ENCODE measurements at places on chromosomes 6 and 20.

DNA sequence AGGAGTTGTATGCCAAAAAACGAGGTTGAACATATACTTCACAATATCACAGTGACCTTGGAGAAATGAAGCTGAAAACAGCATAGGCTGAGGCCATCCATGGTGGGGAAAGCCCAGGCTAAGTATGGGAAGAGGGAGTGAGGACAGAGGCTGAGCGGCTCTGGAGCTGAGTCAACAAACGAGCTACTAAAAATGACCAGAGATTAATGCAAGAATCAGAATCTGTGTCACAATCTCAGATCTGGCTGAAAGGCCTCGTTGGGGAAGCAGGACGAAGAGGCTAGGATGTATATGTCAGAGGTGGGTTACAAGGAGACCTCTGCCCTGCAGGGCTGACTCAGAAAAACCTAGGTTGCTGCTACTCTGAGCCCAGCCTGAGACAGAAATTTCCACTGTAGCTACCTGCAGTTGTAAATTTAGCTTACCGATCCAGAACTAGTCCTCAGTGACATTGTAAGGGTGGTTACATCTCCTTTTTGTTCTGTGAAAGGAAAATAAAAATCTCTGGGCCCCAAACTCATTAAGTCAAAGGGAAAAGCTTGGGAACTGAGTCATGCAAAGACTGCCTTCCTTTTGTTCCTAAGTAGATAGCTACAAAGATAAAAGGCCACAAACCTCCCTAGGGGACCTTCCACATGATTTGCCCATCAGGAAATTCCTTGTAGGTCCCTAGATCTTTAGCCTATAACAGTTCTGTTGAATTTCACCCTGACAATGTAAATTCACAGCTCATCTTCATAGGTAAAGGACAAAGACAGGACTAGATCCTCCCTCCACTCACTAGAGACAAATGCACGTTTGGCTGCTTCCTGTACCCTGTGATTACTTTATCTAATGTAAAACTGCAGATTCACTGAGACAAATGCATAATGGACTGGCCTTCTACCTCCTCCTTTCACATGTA, 8.5 kb upstream of the TUBB2A start:
- peaks cover 3% of the 10 kb centered on the region for H3K27me3 ChIP-seq
- H3K4me1 ChIP-seq: peaks cover 54% of the 10 kb centered on the region
- no peaks in the 10 kb centered on the region for H3K36me3 ChIP-seq
- H3K4me3 ChIP-seq: peak overlapping the region; percentile 67

- H3K36me3 ChIP-seq: no peaks in the 10 kb centered on the region
- peaks cover 24% of the 10 kb centered on the region for H3K4me1 ChIP-seq
- H3K27me3 ChIP-seq: no peaks in the 10 kb centered on the region
- H3K27ac ChIP-seq: no peak overlapping the region
- DNase-seq: no peak
- H3K4me3 ChIP-seq: no peak overlapping the region
Measured at GRCh38 chr6:35587167-35587566, 74.5 kb upstream of the TULP1 start.

DNA sequence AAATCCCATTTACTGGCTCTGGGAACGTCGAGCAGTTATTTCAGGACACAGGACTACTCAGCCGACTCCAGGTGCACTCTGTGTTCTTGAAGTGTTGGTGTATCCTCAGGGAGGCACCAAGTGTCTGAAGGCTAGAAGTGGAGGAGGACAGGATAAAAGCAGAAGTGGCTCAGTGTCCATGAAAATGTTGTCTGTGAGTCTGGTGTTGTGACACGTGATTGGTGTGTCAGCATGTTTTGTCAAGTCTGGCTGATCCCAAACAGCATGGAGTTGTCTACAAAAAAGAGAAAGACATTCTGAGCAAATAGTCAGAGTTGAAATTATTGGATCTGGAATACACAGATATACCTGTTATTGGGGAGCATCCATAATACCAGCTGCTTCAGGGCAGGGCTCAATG, 30.3 kb downstream of the SCGN start:
- H3K27me3 ChIP-seq: no peaks in the 10 kb centered on the region
- H3K4me3 ChIP-seq: no peak overlapping the region
- H3K4me1 ChIP-seq: no peaks in the 10 kb centered on the region
- no peak overlapping the region for H3K27ac ChIP-seq

DNA sequence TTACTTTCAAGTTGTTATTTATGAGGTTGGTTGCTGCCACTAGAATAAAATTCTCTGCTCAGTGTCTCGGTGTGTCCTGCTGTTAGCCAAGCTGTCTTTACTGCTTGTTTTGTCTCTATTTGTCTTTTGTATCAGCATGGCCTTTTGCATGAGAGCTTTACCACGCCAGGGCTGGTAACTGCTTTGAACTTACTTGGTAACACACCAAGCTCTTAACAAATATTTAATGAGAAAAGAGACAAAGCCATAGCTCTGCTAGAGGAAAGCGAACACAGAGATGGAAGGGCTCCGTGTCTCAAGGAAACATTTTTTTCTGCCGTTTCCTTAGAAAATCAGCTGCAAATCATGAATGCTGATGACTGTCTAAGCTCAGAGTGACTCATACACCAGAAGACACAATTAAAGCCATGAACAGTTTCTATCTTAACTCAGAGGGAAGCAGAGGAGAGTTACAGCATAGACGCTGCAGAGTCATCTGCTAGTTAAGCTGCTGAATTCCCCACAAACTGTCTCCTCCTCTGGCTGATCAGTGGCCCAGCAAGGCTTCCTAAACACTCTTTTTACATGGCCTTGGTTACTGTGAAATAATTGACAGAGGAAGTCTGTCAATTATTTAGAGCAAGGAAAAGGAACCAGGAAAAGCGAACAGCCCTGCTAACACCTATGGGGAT, 44.8 kb downstream of the AGPAT4 start:
- H3K4me3 ChIP-seq: peak overlapping the region; percentile 82
- H3K27ac ChIP-seq: peak overlapping the region; percentile 91
- peak; percentile 93 for DNase-seq

DNA sequence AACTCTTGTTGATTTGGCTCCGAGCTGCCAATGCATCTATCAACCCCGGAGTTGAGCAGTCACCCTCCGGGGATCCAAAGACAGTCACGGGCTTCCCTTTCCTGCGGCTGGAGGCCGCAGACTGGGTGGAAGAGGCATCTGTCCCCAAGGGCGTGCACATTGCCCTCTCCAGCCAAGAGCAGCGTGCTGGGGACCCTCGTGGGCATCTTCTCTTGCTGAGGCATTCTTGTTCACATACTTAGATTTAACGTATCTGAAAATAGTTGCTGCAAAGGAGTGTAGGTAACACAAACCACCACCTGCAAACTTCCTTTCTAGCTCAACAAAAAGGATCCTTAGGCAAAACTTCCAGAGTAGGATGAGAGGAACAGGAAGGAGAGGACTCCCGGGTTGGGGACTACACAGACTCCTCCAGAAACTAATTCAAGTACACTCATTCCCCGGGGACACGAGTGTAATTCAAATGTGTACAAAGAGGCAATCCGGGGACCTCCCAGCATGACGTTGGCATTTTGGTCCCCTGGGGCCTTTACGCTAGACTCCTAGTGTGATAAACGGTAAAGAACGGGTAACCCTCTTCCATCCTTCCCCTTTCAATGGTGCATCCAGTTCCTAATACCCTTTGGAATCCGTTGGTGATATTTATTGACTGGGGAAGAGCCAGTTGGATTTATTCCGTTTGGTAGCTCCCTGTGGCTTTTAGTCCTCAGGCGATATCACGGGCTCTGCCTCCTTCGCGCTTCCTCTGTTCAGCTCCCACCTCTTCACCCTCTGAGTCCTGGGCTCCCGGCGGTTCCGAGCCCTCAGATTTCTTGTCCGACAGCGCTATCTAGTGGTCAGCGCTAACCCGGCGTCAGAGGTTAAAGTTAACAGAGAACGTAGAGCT, 2.7 kb upstream of the COL12A1 start:
- peak overlapping the region; percentile 100 for H3K4me3 ChIP-seq
- H3K36me3 ChIP-seq: peaks cover 17% of the 10 kb centered on the region
- peak overlapping the region; percentile 98 for H3K27ac ChIP-seq
- peaks cover 51% of the 10 kb centered on the region for H3K4me1 ChIP-seq
- peaks cover 16% of the 10 kb centered on the region for H3K27me3 ChIP-seq

- no peaks in the 10 kb centered on the region for H3K27me3 ChIP-seq
- no peak overlapping the region for H3K27ac ChIP-seq
- no peak for DNase-seq
Measured at GRCh38 chr6:124901084-124901483, 61.2 kb upstream of the RNF217 start.

GRCh38 chr6:83006270-83006905, 59.3 kb downstream of the UBE3D start:
- no peaks in the 10 kb centered on the region for H3K4me1 ChIP-seq
- no peak for DNase-seq
- peaks cover 2% of the 10 kb centered on the region for H3K36me3 ChIP-seq
- H3K27me3 ChIP-seq: no peaks in the 10 kb centered on the region

DNA sequence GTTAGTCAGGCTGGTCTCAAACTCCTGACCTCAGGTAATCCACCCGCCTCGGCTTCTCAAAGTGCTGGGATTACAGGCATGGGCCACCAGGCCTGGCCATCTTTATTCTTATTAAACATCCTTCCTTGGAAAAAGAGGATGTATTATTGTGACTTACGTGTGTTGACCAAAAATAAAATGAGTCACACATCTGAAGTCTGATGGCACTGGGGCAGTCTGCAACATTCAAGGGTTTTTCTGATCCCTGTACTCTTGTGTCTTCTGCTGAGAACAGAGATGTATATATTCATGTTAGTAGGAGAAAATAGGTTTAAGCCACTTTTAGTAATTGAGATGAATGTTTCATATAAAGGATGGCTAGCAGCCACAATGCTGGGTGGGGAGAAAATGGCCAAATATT, 129.9 kb upstream of the RIPOR2 start:
- H3K4me1 ChIP-seq: peaks cover 22% of the 10 kb centered on the region
- H3K27ac ChIP-seq: no peak overlapping the region
- DNase-seq: no peak
- H3K27me3 ChIP-seq: peaks cover 3% of the 10 kb centered on the region

Measured in HFFc6 (cell line).